CD4-positive, alpha-beta T cell treated with Interleukin-15 for 4 hours (primary cell): ENCODE measurements at places on chromosomes 4 and X.

GRCh38 chr4:177012918-177013545 is 220.3 kb upstream of the VEGFC start:
- no peak for DNase-seq

DNA sequence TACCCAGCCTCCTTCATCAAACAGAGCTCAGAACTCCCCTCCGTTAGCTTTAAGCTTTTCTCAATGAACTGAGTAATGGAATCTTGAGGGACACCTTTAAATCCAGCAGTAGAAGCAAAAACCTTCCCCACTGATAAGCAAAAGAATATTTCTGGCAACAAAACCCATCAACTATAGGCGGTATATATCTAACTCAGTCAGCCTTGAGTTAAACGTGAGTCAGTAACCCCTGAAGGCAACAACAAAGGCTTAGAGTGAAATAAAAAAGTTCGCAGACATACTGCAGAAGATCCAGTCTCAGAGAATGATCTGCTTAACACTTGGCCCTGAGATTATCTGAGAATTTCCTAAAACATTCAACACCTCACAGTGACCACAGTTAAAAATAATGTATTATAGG is 77.2 kb downstream of the DMD start:
- DNase-seq, result no peak

DNA sequence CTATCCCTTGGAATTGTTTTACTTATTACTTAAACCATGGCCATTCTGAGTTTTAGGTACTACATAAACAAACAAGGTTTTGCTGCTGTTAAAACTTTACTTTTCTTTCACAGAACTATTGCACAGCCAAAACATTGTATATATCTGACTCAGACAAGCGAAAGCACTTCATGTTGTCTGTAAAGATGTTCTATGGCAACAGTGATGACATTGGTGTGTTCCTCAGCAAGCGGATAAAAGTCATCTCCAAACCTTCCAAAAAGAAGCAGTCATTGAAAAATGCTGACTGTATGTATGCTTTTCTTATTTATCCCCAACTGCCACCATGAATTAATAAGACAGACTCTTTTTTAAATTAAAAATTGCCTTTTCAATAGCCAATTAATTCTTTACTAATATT is 69.8 kb downstream of the CCKAR start:
- no peak for DNase-seq

GRCh38 chrX:118216087-118216486 is 99.5 kb upstream of the KLHL13 start:
- DNase-seq, result no peak

DNA sequence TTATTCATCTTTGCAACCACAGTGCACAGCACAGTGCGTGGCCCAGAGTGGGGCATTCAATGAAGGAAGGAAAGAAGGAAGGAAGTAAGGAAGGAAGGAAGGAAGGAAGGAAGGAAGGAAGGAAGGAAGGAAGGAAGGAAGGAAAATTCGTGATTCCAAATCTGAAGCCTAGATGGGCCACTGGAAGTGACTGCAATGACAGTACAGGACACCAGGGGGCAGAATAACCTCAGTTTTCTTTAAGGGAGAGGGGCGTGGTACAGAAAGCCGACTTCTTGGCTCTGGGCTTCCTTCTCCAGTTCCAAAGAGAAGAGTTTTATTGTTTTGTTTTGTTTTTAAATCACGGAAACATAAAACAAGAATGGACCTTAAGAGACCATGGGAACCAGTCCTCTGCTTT is 47.8 kb downstream of the APLN start:
- peak; percentile 58 for DNase-seq

GRCh38 chr4:78545275-78546246 is 6.0 kb upstream of the ANXA3 start:
- DNase-seq, result no peak

DNA sequence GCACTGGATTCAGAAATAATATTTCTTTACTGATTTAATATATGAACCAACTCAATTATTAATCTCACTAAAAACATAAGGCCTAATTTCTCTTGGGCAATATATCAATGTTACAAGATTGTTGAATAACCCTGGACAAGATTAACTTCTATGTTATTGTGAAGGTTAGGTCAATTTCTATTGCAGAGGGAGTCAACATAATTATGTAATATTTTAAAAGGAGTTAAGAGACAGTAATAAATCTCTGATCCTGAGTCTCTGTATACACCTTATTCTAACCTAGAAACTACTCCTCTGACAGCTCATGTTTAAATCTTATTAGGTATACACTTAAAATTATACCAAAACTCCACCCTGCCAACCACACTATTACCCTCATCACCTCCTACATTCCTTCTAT is 15.1 kb upstream of the GPRIN3 start:
- DNase-seq, result no peak
